Esophagus mucosa (tissue), 1 donor: ENCODE measurements at places on chromosomes 4 and X.

GRCh38 chrX:124194199-124194598 is 138.3 kb upstream of the TEX13D start:
- no peak for ATAC-seq

- ATAC-seq: no peak
Observed at GRCh38 chr4:19945979-19946380, 305.7 kb upstream of the SLIT2 start.

- ATAC-seq: no peak
Observed at GRCh38 chrX:113793563-113793962, 790.3 kb upstream of the HTR2C start.

- ATAC-seq: no peak
Observed at GRCh38 chr4:69838977-69839376, 21.0 kb downstream of the SULT1E1 start.

GRCh38 chr4:66062921-66063320 is 392.6 kb upstream of the EPHA5 start:
- ATAC-seq: no peak

GRCh38 chr4:70564033-70564432 is 28.0 kb upstream of the AMBN start:
- no peak for ATAC-seq

- ATAC-seq: no peak
Observed at GRCh38 chr4:4226606-4227438, at the start of gene OTOP1. OTOP1 (minus strand) TSS chr4:4226929; CDS start chr4:4226864, 65 bp downstream.

DNA sequence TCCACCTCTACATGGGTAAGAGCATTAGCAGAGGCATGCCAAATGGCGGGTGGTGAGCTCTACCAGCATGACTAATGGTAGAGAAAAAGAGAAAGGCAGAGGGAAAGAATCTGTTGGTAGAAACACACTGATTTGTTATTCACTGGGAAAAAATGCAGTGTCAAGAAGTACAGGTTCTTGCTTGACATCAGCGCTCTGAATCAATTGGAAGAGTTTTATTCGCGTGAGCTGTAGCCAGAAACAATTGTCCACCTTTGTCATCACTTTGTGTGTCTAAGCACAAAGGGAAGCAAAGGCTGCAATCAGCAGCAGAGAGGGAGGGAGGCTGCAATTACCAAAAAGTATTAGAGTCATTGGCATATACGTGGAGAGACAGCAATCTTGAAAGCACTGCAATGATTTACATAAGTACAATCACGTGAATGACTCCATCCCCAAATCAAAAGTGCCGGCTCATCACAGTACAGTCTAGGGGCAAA is 67.7 kb upstream of the HS3ST1 start:
- ATAC-seq: peak; percentile 91

DNA sequence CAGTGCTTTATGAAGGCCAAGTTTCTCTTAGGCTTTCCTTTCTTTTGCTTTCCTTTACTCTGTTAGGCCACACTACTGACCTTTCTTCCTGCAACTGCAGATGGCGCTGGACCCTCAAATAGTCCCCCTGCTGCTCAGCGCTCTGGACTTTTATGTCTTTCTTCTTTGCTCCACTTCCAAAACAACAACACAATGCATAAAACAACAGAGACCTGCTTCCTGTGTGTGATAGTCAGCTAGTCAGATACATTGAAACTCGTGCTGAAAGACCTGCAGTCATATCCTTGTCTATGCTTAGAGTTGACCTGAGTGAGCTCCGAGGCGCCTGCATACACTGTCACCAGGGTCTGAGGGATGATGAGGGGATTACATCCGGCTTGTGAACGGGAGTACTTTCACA is 108.9 kb upstream of the TEX13D start:
- no peak for ATAC-seq

GRCh38 chr4:155690044-155690837 is 23.6 kb downstream of the GUCY1A1 start:
- ATAC-seq: no peak

- no peak for ATAC-seq
Observed at GRCh38 chr4:128168701-128169100, 107.6 kb downstream of the LARP1B start.

DNA sequence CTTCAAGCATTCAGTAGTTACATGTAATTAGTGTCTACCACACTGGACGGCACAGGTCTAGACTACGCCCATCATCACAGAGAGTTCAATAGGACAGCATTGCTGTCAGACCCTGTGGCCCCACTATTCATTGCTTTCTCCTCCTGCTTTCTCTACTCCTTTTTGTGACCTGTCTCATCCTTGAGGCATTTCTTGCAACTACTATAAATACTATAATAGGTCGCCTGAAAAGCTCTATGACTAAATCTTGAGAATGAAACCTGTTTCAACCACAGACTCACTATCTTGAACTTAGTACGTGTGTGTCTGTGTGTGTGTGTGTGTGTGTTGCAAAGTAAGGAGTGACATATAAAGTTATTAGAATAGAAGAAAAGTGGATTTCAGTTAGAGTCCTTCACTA is 252.9 kb upstream of the KLF3 start:
- no peak for ATAC-seq

DNA sequence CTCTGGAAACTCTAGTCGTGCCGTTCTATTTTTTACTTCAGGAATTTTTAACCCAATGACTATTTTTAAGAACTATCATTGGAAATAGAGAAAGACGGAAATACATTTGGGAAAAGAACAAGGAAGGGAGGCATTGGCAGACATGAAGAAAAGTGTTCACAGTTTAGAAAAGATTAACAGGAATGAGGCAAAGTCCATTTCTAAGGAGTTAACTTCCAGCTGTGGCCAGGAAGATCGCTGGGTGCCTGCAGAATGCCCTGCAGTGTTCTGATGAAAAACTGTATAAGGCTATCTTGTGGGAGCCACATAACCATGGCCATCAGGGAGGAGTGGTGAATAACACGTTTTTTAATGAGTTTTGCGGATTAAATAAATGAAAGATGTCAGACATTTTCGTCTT is 150.6 kb upstream of the VCX3A start:
- ATAC-seq: no peak

DNA sequence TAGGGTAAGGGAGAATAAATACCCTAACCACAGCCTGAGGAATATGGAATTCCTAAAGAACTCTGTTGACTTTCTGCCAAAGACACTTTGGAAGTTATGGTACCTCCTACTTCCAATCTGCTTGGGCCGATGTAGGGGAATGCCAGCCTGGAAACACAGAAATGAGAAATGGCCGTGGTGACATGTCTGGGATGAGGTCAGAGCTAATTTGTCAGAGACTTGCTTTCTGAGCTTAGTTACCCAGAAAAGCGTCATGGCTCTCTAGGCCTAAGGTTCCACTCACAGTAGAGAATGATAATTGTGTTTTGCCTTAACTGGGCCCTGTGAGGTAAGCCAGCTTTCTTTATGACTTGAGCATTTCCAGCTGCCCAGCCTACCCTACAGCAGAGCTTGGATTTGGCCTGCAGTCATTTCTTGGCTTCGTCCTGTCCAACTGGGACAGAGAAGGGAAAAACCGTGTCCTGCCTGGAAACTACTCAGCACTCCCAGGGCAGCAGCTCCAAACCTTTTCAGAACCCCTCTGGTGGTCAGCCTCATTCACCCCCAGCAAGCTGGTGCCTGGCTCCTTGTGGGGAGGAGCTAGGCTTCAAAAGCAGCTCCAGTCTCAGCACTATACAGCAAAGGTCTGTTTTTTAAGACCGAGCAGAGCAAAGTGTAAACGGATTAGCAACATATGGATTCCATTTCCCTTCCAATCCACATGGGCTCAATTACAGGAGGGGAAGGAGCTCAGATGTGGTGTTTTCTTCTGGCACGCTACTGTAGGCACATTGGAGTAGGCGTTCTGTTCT is 92.3 kb downstream of the RLIM start:
- ATAC-seq: no peak

DNA sequence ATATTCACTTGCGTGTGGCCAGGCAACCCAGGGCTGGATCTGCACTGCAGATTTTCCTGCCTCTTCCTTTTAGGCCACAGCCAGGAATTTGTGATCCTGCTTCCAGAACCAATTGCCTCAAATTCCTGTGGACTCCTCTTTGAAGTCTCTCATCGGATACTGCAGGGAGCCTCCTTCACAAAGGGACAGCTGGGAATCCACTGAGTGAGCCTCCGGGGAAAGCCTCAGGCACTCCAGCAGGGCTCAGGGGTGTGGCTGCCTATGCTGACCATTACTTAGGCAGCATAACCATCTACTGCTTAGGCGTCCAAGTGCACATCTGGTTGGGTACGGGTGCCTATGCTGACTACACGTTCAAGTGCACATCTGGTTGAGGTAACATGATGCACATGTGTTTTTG is 321.5 kb downstream of the NLGN4X start:
- no peak for ATAC-seq
